ENCODE measurements at places on chromosomes 1 and 21. TPM values are rescaled to one million over a fixed set of nuclear protein-coding genes. Genes with fewer than 3 reads are reported as not detected.

Gene SLC45A3
- total RNA-seq = 9.6 TPM

Gene PADI2
- total RNA-seq = 60.0 TPM

- H3K27me3 ChIP-seq = no peaks in the 10 kb centered on the region
- H3K4me3 ChIP-seq = no peak overlapping the region
- H3K4me1 ChIP-seq = peaks cover 4% of the 10 kb centered on the region
- no peak overlapping the region for H3K27ac ChIP-seq
- no peak for DNase-seq
These were observed 5.2 kb downstream of the DEGS1 start for GRCh38 chr1:224188286-224188685.

Gene SLC26A9
- total RNA-seq = not detected

Gene NUP210L
- not detected for total RNA-seq

Gene OR2M3
- not detected for total RNA-seq

DNA sequence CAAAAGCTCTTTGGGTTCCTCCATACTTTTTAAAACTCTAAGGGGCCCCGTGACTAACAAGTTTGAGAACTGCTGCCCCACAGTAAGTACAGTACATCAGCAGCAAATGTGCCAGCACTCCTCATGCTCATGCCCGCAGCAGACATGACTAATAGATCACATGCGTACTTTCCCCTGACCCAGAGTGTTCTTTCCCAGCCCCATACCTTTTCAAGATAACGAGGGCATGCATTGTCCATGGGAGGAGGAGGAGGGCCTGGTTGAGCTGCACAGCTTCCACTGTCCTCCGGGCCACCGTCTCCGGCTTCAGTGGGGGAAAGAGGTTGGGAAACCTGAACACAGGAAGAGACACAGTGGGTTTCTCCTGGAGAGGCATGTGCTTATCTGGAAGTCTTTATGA is 45.5 kb downstream of the DHRS3 start:
- H3K27ac ChIP-seq = no peak overlapping the region
- no peak overlapping the region for H3K4me3 ChIP-seq
- H3K27me3 ChIP-seq = no peaks in the 10 kb centered on the region
- DNase-seq = no peak
- no peaks in the 10 kb centered on the region for H3K4me1 ChIP-seq
- no peaks in the 10 kb centered on the region for H3K36me3 ChIP-seq

DNA sequence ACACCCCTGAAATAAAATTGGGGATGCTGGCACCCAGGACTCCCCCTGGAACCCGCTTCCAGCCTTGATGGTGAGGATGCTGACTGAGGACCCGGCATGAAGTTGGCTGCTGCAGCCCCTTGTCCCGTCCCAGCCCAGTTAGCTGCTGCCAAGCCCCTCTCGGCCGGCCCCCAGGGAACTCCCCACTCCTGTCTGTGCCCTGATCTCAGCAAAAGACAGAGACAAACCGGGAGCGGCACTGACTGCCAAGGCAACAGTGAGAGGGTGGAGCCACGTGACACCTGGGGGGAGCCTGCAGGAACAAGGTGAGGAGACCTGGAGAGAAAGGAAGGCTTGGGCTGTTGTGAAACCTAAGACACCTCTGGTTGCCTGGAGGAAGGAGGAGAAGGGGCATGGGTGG is 24.7 kb downstream of the CASZ1 start:
- no peaks in the 10 kb centered on the region for H3K36me3 ChIP-seq
- H3K4me1 ChIP-seq = no peaks in the 10 kb centered on the region
- H3K27ac ChIP-seq = no peak overlapping the region
- no peak overlapping the region for H3K4me3 ChIP-seq

DNA sequence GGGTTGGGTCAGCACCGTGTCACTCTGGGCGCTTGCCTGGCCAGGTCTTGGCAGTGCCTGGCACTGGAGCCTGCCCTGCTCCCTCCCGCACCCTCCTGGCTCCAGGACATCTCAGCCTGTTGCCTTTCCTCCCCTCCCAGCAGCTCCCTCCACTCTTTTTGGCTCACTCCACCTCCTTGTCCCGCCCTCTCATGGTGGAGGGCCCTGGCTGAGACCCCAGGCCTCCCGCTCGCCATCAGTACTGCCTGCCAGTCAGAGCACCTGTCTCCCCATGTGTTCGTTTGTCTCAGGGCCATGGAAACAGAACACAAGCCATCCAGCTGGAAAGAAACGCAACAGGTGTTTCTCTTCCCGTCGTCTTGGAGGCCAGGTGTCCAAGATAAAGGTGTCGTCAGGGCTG is 61.0 kb downstream of the B3GALT5 start:
- no peaks in the 10 kb centered on the region for H3K4me1 ChIP-seq
- H3K27me3 ChIP-seq = no peaks in the 10 kb centered on the region
- no peak for DNase-seq
- H3K4me3 ChIP-seq = no peak overlapping the region
- H3K27ac ChIP-seq = peak overlapping the region; percentile 65
- H3K36me3 ChIP-seq = no peaks in the 10 kb centered on the region

DNA sequence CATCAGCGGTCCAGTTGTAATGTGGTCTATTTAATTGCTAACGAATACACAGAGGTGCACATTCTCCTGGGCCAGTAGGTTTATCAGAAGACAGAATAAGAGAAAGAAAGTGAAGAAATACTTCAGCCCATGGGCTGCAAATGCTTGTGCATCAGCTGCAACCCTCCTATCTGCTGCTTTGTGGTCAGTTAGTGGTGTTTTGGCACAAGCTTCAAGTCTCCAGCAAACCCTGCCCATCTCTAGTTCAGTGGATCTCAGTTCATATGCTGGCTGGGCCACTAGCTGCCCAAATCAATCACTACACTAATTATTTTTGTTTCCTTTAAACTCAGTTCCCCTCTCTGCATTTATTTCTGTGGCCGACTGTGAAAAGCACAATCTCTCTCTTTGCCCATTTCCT is 124.2 kb downstream of the KCNJ6 start:
- no peak for DNase-seq
- H3K36me3 ChIP-seq = no peaks in the 10 kb centered on the region
- no peak overlapping the region for H3K4me3 ChIP-seq
- H3K4me1 ChIP-seq = no peaks in the 10 kb centered on the region

GRCh38 chr1:228882041-228882770 is 146.9 kb downstream of the RHOU start:
- H3K27ac ChIP-seq = no peak overlapping the region
- no peaks in the 10 kb centered on the region for H3K4me1 ChIP-seq
- no peak for DNase-seq
- H3K4me3 ChIP-seq = no peak overlapping the region
- no peaks in the 10 kb centered on the region for H3K27me3 ChIP-seq

GRCh38 chr1:226424221-226425003 is 16.5 kb upstream of the PARP1 start:
- peak overlapping the region; percentile 39 for H3K27ac ChIP-seq
- H3K27me3 ChIP-seq = no peaks in the 10 kb centered on the region
- DNase-seq = no peak
- no peak overlapping the region for H3K4me3 ChIP-seq

Gene FH
- total RNA-seq = 78.3 TPM

Gene OLFM3
- total RNA-seq = 0.47 TPM

All from Peyer's patch (tissue), 4 donors.